ENCODE measurements at places on chromosomes 13 and 19.

- no peak for DNase-seq
Observed at GRCh38 chr19:53130506-53130905, 2.2 kb downstream of the ZNF415 start.

GRCh38 chr13:75372923-75373841 is 108.8 kb downstream of the TBC1D4 start:
- DNase-seq, result no peak

- no peak for DNase-seq
Observed at GRCh38 chr19:4390567-4391305, 9.6 kb downstream of the SH3GL1 start.

GRCh38 chr13:85436029-85436428 is 363.2 kb downstream of the SLITRK6 start:
- DNase-seq, result no peak

DNA sequence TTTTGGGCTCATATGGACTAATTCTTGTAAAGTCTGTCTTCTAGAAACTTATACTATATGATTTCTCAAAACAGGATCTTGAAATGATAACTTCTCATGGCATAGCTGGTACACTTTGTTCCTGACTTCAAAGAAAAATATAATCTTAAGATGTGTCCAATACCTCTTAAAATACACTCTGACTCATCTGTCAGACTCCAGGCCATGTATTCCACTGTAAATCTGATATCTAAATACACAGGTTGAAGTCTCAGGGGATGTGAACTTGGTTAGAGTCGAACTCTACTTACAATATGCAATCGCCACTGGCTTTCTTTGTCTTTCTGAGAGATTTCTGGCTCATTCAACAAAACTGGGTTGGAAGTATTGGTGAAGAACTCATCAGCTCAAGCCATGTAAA is 99.8 kb downstream of the LACC1 start:
- no peak for DNase-seq

GRCh38 chr13:49620170-49620621 is 8.1 kb upstream of the ARL11 start:
- no peak for DNase-seq

- no peak for DNase-seq
Observed at GRCh38 chr13:111472083-111472482, 151.6 kb downstream of the TEX29 start.

GRCh38 chr13:59479629-59480028 is 684.1 kb downstream of the DIAPH3 start:
- DNase-seq, result no peak

DNA sequence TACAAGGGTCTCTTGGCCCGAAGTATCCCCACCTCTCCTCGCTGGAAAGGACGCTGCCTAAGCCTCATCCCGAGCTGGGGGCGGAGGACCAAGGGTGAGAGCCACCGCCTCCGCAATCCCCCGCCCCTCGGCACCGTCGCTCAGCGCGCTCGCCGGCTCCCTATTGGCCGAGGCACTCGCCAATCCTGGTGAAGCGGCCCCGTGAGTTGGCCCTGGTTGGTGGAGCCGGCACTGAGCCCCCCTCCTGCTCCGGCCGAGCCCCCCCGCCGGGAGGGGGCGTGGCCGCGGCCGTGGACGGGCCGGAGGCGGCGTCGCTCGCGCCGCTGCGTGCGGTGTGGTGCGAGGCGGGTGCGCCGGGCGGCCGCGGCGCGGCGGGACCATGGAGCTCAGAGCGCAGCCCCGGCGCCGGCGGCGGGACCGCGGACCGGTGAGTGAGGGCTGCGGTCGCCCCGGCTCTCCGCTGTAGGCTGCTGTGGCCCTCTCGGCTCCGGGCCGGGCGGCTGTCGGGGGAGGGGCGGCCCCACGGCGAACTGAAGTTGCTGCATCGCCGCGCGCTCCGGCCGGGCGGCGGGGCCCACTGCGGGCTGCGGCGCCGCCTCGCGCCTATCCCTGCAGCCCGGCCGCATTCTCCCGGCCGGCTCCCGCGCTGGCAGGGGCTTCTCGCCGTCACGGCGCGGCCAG is at the start of gene WASF3:
Gene WASF3 (plus strand): TSS at position 291 of the 681 bp plus-strand sequence. CDS start 84,588 bp downstream, outside the sequence.
- peak; percentile 90 for DNase-seq

- no peak for DNase-seq
Observed at GRCh38 chr19:38684078-38684861, 36.8 kb downstream of the ACTN4 start.

GRCh38 chr19:30358319-30358718 is 13.9 kb upstream of the ZNF536 start:
- DNase-seq, result no peak

DNA sequence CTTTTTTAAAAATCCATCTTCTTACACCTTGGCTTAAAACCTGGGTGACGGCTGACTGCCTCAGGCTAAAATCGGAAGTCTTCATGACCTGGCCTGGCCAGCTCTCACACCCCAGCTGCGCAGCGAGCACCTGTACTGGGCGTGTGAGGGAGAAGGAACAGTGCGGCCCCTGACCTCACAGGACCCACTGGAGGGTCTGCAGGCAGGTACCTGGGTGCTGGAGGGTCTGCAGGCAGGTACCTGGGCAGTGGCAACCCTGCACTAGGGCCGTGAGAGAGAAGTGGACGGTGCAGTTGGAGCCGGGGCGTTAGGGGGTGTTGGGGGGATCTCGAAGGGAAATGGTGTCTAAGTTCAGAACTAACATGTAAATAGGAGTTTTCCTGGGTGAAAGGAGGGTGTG is 144.3 kb downstream of the STK24 start:
- no peak for DNase-seq

DNA sequence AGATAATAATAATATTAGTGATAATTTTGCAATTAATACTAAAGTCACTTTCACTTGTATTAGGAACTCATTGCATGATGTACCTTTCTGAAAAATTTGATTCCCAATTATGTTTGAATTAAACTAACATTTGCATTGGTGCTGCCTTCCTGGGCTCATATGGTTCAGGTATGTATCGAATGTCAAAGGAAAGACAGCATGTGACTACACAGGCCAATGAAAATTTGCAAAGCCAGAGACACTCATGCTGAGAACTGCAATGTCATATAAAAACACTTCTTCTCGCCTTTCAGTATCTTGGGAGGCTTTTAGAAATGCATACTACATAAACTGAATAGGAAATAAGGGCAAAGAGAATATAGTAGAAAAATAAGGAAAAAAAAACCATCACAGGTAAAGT is 44.3 kb downstream of the RAP2A start:
- no peak for DNase-seq

DNA sequence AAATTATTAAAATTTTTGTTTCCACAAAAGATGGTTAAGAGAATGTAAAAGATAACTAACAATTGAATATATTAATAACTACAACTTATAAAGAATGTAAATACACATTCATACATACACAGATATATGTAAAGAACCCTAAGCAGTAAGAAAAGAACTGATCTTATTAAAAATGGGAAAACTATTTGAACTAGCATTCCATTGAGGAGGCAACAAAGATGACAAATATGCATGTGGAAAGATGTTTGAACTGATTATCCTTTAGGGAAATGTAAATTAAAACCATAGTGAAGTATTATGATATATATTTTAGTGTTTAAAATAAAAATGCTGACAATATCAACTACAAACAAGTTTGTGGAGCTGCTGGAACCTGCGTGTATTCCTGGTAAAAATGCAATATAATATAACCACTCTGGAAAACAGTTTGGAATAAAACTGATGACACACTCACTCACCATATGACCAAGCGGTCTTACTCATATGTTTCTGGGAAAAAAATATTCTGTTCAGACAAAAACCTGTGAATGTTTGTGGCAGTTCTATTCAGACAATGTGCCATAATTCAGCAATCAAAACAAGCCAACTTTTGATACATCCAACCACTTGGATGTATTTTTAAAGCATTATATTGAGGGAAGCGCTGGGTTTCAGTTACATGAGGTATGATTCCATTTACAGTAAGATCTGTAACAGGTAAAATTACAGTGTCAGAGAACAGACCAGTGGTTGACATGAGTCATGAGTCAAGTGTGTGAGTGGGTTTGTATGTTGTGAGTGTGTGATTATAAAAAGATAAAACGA is 694.4 kb upstream of the SLITRK5 start:
- no peak for DNase-seq

- DNase-seq, result no peak
Observed at GRCh38 chr19:55066107-55066709, 3.3 kb upstream of the RDH13 start.

DNA sequence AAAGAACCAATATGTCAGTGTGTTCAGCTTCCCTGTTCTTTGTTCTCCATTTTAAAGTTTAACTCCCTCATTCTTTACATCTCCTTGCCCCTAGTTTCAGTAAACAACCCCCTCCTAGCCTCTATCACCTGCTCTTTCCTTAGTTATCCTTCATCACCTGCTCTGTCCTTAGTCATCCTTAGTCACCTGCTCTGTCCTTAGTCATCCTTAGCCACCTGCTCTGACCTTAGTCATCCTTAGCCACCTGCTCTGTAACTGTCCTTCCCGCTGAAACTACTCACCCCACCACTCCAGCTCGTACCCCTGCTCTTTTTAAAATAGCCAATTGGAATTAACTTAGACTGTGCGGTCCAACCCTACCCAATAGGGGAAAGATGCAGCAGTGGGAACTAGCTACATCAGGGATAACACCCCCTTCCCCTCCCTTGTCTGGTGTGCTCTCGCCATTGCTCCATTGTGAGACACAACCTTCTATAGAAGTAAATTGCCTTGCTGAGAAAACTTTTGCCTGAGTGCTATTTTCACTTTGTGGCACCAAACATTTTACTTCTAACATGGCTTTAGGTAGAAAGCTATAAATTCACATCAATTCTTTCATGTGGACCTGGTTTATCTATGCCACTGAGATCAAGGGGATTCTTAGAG is 16.2 kb downstream of the EDNRB start:
- no peak for DNase-seq

- DNase-seq, result no peak
Observed at GRCh38 chr13:25329706-25330105, 28.3 kb downstream of the NUP58 start.

DNA sequence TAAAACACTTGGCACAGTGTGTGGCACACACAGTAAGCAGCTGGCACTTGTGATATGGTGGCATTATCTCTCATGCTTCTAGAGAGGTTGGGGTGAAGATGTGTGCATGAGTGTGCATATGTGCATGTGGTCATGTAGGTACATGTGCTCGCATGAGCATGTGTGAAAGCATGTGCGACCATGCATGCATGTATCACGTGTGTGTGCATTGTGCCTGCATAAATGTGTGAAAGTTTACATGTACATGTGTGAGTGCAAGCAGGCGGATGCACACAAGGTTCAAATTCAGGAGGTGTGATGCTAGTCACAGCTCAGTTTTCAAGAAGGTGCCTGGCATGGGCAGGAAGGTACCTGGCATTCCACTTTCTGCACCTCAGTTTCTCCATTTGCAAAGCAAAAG is 59.0 kb upstream of the UQCRFS1 start:
- no peak for DNase-seq

DNA sequence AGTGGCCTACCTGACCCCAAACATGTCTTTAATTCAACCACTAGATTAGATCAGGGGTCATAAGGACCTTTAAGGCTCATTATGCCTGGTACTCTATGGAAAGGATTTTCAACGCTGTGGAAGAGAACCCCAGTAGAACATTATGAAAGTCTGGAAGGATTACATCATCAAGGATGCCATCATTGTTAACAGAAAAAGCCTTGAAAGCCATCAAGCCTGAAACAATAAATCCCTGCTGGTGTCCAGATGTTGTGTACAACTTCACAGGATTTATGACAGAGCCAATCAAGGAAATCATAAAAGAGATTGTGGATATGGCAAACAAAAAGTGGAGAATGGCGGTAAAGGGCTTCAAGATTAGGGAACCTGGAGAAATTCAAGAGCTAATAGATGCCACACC is 59.7 kb downstream of the NAA16 start:
- no peak for DNase-seq

- DNase-seq, result no peak
Observed at GRCh38 chr19:41928221-41928683, at the start of gene ERFL. TSS of gene ERFL (minus strand) at chr19:41928449. CDS start at chr19:41912919, 15,530 bp downstream.

GRCh38 chr13:73904625-73905024 is 229.6 kb downstream of the KLF12 start:
- no peak for DNase-seq

- no peak for DNase-seq
Observed at GRCh38 chr13:66461021-66461420, 769.1 kb downstream of the PCDH9 start.

DNA sequence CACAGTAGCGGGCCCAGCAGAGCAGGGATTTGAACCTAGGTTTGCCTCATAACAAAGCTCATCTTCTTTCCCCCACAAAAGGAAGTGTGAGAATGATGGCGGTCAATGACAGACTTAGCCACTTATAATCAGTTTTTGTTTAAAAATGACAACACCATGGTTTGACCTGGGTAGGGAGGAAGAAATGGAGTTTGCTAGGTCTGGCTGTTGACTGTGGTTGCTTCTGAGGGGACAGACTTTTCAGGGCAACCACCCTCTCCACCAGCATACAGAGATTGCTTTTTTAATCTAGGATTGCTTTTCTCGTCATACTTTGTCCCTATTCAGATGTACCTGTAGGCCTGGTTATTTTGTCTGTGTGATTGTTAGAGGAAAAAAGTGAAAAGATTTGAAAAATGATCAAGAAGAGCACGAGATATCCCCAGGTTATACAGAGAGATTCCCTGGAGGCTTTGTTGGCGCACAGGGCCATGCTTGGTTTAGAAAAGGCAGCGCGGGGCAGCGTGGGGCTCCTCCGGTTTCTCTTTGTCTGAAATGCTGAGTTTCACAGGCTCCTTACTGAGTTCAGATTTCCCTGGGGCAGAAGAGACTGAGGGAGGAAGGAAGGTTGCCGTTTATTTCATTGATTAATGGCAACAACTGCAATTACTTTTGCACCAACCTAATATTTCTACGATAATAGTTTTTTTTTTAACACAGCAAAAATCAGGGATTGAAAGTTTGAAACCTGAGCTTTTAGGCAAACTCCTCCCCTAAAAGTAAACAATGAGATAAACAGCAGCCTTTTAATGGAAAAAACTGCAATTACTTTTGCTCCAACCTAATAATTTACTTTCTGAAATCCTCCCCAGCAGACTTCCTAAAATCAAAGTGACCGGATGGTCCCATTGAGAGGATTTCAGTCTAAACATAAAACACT is 97.0 kb upstream of the RNF113B start:
- no peak for DNase-seq

- DNase-seq, result peak; percentile 74
Observed at GRCh38 chr13:50990818-50991506, 81.4 kb downstream of the RNASEH2B start.

GRCh38 chr13:79482281-79482970 is 1.5 kb downstream of the NDFIP2 start:
- no peak for DNase-seq

DNA sequence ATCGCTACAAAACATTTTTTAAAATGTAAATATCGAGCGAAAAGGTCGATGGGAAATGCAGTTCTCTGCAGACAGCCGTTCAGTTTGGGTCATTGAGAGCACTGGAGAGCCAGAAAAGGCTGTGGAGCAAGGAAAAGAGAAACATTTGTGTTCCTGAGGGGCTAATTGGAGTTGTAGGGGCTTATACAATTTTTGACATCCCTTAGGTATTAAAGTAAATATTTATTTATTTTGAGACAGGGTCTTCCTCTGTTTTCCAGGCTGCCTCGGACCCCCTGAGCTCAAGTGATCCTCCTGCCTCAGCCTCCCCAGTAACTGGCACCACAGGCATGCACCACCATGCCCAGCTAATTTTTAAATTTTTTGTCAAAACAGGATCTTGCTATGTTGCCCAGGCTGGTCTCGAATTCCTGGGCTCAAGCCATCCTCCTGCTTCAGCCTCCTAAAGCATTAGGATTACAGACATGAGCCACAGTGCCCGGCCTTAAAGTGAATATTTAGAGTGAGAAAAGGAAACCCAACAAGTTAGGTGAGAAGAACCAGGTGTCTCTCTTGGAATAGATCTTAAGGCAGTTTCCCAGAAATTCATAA is 825 bp upstream of the YIF1B start:
- no peak for DNase-seq
